Fibroblast of the aortic adventitia (primary cell): ENCODE measurements at places on chromosomes 3 and 15. TPM values are rescaled to one million over a fixed set of nuclear protein-coding genes. Genes with fewer than 3 reads are reported as not detected.

DNA sequence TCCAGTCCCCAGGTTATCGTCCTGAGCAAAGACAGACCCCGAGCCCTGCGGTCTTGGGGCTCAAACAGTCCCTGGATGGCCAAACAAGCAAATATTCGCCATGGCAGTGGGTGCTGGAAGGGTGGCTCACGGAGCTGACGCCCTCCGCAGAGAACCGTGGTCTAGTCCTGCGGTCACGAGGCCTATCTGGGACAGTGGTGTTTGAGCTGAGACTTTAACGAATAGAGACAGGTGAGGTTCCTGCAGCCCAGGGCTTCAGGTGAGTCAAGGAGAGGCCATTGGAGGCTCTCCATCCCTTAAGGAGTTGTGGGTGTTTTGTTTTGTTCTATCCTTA, 399 bp upstream of the SUCLG2 start:
- DNase-seq, result no peak

GRCh38 chr3:113673593-113673992, 22.8 kb downstream of the USF3 start:
- DNase-seq, result no peak

- DNase-seq, result no peak
Measured at GRCh38 chr3:113783980-113784379, 37.1 kb downstream of the ATP6V1A start.

DNA sequence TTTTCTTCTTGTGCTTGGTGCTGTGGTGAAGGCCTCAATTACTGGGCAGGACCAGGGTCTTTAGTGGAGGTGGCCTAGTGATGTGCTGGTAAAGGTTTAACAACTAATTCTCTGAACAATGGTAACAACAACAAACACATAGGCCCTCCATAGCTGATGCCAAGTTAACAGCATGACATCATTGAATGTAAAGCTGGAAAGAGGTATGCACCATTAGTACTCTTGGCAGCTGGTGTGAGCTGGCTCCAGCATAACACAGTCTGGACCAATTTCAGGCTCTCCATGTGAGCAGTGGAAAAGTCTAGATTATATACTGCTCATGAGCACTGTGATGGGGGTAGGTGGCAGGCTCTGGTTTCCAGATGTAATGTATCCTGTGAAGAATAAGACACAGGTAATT, 61.8 kb downstream of the SLC7A14 start:
- peak; percentile 54 for DNase-seq

Gene SLC7A14
- total RNA-seq, result 3.7 and 6.1 TPM in 2 replicates

Gene TBC1D21
- not detected in 2 replicates for total RNA-seq
